ENCODE measurements at places on chromosomes 13 and 19.

- DNase-seq = no peak
Observed at GRCh38 chr19:16462757-16463250, 9.0 kb downstream of the EPS15L1 start.

DNA sequence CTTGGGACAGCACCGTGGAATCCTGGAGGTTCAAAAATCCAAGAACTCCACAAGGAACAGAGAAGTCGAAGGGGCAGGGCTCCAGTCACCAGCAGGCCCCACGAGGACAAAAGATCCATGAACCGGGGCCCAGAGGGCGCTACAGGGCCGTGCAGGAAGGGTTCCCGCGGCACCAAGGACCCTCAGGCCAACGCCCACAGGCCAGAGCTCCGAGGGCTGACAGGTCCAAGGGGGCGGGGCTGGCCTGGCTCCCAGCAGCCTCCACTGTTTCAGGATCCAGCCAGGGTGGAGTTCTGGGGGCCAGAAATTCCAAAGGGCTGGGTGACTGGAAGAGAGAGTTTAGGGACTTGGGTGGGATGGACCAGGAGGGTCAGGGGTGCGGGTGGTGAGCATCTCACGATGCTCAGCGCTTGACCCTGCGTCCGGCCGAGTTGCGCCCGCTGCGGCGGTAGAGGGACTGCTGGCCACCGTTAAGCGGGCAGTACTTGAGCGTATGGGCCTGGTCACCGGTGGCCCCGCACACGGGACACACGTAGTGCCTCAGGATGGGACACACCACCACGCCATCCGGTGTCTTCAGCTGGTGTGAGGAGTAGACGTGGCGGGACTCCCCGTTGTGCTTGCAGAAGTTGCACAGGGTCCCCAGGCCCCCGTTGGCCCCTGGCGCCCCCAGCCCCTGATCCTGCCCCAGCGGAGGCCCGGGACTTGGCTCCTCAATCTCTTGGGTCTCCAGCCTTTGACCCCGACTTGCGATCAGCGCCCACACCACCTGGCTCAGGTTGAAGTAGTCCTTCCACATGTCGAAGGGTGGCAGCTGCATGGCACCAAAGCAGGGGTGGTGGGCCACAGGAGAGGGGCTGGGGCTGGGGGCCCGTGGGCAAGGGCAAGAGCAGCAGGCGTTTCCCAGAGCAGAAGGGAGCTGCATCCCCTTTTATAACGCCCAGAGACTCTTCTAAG is at the start of gene NANOS2:
NANOS2 (minus strand) TSS at position 905 of the 957 bp plus-strand sequence; CDS start at position 820, 85 bp downstream.
- DNase-seq = no peak

- no peak for DNase-seq
Observed at GRCh38 chr13:43744261-43745031, 42.3 kb downstream of the ENOX1 start.

DNA sequence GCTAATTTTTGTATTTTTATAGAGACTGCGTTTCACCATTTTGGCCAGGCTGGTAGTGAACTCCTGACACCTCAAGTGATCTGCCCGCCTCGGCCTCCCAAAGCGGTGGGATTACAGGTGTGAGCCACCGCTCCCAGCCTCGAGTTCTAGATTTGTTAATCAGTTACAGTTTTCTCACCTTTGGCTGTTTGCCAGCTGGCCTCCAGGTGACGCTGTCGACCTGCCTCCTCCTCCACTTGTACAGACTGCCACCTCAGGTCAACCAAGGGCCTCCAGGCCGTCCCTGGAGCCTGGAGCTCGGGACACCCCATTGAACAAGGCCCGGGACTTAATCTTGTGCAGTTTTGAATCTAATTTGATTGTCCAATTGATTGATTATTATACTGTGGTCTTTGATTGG is 45.5 kb downstream of the IER2 start:
- peak; percentile 73 for DNase-seq

GRCh38 chr13:21106089-21106488 is 44.7 kb upstream of the LATS2 start:
- no peak for DNase-seq

- no peak for DNase-seq
Observed at GRCh38 chr19:34246340-34246739, 8.0 kb upstream of the GARRE1 start.

DNA sequence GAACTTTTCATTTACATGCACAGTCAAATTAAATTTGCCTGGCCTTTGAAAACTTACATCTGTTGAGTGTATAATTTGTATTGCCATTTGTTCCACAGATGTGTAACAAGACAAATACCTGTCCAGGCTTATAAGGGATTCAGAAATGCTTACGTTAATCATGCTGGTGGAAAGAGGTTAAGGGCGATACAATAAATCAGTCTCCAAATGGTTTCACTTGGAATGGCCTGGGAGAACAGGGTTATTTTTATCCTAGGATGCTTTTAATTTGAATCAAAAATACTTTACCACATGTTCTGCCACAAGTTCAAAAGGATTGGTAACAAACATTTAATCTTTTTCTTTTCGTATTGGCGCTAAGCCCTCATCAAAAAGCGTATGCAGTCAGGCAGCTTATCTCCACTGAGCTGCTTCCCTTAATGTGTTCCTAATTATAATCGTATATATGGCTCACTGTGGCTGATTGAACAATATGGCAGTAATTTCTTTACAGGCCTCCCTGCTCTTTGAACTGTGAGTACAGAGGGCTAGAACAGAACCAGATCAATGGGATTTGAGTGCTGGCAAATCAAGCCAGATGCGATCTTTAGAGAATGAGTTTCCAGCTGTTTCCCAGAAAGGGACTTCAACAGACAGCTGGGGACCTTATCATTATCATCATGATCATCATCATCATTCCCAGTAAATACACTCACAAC is 425.7 kb downstream of the SPRY2 start:
- DNase-seq = no peak

GRCh38 chr13:37412241-37412921 is 186.2 kb downstream of the POSTN start:
- DNase-seq = no peak

DNA sequence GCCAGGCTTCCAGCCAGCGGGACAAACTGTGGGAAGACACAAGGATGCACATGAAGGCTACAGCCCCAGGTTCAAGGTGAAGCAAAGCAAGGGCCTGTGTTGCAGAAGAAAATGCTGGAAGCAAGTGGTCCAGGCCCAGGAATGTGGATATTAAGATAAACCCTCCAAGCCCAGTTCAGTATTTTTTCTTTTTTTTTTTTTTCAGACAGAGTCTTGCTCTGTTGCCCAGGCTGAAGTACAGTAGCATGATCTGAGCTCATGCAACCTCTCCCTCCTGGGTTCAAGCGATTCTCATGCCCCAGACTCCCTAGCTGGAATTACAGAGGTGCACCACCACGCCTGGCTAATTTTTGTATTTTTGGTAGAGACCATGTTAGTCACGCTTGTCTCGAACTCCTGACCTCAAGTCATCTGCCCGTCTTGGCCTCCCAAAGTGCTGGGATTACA is 4.4 kb downstream of the PRDX2 start:
- DNase-seq = no peak
